Left cardiac atrium (tissue), 4 donors: ENCODE measurements at places on chromosomes 1 and 21. TPM values are rescaled to one million over a fixed set of nuclear protein-coding genes. Genes with fewer than 3 reads are reported as not detected.

Gene LDLRAD1
- not detected for total RNA-seq

Gene RGS4
- 5.1 TPM for total RNA-seq

Gene SLAMF9
- total RNA-seq: not detected

Gene GRIK1
- not detected for total RNA-seq

Gene TTC22
- total RNA-seq: 0.47 TPM

Gene FCER1A
- 0.94 TPM for total RNA-seq

Gene CHD5
- 0.39 TPM for total RNA-seq

Gene EIF2D
- 27.8 TPM for total RNA-seq

Gene NEGR1
- 22.4 TPM for total RNA-seq

Gene RHEX
- 1.8 TPM for total RNA-seq

Gene IL19
- total RNA-seq: not detected

Gene S100A14
- total RNA-seq: 1.8 TPM

DNA sequence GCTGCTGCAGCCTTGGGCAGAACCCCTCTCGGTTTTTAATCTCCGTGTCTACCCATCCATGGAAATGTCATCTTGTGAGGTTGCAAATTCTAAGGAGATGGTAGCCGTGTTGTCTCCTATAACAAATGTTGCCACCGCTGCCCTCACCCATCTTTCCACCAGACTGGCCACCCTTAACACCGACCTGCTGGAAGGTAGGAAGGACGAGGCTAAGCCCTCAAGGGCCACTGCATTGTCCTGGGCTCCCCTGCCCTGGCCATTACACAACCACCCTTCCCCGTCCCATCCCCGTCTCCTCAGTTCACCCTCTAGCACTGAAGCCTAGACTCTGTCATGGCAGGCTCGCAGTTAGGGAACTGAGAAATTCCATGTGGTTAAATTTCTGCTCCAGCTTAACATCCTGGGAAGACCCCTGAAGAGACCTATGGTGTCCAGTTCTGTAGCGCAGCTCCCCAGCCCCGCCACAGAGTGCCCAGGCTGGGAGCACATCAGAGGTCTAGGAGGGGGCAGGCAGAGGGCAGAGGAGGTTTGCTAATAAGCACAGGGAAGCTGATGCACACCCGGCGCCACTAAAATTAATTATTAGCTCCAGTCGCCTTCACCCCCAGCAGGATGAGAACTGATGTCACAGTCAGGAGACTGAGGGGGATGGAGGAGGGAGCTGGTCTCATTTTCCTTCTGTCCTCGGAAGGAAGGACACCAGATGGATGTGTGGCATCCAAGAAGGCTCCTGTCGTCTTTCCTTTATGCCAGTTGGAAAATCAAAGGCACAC is 38.3 kb downstream of the STUM start:
- DNase-seq: no peak

GRCh38 chr1:156639601-156640101 is 2.3 kb upstream of the BCAN start:
- no peak for DNase-seq

DNA sequence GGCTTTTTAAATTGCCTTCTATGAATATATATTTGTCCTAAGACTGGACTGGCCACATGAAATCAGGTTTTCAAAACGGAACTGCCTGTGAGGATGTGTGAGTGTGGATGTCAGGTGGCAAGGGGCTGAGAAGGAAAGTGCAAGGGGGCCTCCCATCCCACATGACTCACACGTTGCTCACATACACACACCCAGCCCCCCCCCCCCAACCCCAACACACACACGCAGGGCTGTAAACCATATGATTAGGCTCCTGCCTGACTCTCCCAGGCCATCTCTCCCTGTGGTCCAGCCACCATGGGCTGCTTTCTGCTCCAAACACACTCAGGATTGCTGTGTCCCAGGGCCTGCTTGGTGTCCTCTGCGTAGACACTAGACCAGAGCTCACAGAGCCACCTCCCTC is 22.4 kb downstream of the DEGS1 start:
- no peak for DNase-seq

GRCh38 chr1:97781762-97782337 is 139.0 kb downstream of the DPYD start:
- DNase-seq: no peak

GRCh38 chr1:185239861-185240260 is 77.2 kb downstream of the IVNS1ABP start:
- no peak for DNase-seq

GRCh38 chr21:44511219-44511937 is 28.6 kb downstream of the KRTAP10-1 start:
- DNase-seq: no peak

- no peak for DNase-seq
Observed at GRCh38 chr1:199083680-199084079, 444.8 kb downstream of the PTPRC start.

DNA sequence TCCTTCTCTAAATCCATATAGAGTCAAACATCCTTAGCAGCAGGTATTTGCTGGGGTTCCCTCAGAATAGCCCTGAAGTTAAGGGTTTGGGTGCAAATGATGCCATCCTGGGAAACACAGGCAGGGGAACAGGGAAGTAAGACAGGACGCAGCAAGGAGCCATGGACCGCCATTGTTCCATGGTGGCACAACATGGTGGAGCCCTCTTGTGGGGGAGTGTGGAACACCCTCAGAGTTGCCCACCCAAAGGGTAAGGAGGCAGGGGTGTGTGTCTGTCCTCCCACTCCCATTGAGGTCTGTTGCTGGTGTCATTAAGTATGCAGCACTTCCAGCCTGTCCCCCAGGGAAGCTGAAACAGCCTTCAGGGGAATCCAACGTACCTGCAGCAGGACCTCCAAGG is 20.4 kb upstream of the RCAN1 start:
- no peak for DNase-seq

GRCh38 chr1:215022741-215023141 is 59.8 kb upstream of the KCNK2 start:
- DNase-seq: no peak

DNA sequence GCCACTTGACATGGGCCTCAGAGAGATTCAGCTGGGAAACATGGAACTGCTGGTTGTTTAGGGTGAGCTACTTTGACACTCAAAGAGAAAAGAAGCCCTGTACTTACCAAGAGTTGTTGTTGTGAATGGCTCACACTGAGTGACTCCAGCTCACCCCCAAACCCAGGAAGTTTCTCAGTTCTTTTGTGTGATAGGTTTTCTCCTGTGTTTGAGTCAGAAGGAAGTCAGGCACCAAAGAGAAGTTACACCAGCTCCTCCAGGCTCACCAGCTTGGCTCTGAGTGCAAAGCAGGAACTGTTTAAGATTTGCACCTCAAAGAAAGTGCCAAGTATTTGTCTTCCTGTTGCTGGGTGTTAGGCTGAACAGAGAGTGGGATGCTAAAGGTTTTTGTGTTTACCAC is 111.2 kb upstream of the PROX1 start:
- no peak for DNase-seq

- no peak for DNase-seq
Observed at GRCh38 chr1:181430015-181430885, 53.1 kb upstream of the CACNA1E start.

DNA sequence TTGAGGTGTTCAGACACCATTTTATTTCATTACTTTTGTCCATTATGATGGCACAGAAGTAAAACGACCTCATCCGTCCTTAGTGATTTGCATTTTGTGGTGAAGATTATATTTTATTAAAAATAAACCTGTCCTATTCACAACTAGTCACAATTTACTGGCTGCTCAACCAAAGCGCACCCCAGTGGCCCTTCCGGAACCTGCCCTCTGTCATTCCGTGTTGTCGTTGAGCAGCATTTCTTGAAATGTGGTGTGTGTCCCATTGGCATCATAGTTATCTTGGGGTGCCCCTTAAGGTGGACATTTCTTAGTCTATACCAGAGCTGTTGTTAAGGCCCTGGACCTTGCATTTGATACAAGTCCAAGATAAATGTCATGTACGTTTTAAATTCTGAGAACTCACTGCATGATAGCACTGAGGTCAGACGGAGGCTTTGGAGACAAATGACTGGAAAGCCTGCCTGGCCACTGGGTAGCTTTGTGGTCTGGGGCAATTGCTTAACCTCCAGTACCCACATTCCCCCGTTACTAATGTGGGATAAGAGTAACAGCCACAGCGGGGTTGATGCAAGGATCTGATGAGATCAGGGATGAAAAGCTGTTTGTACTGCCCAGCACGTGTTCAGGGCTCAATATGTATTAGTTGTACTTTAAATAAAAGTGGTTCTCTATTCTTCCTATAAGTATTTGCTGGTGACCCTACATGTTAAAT is 36.2 kb downstream of the BACH1 start:
- DNase-seq: no peak

- DNase-seq: peak; percentile 70
Observed at GRCh38 chr1:167454894-167455785, 63.2 kb downstream of the CD247 start.

- DNase-seq: no peak
Observed at GRCh38 chr1:230900984-230901383, 32.7 kb upstream of the C1orf198 start.

GRCh38 chr1:51878308-51878615 is 265 bp downstream of the NRDC start:
- DNase-seq: no peak

DNA sequence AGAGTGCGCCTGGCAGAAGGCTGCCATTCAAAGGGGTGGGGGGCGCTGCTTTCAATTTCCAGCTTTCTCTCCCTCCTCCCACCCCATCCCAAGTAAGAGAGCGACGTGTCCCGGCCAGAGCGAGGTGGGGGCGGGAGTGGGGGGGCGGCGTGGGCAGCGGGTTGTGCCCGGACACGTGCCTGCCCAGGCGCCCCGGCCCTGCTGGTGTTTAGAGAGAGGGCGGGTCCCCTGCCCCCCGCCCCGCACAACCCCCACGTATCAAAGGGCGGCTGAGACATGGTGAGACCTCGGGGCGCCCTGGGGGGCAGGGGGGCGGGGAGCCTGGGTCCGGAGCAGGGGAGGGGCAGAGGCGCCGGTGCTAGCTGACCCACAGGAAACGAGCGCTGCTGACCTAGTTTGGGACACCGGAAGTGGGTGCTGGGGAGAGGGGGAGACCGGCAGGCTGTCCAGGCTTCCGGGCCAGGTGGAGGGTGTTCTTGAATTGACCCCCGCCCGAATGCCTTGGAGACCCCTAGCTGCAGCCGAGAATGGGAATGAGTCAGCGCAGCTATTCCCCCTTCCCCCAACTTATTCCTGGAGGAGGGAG is 1.3 kb downstream of the ZBTB7B start:
- DNase-seq: peak; percentile 84

- no peak for DNase-seq
Observed at GRCh38 chr1:89667691-89668090, 34.8 kb downstream of the LRRC8C start.

DNA sequence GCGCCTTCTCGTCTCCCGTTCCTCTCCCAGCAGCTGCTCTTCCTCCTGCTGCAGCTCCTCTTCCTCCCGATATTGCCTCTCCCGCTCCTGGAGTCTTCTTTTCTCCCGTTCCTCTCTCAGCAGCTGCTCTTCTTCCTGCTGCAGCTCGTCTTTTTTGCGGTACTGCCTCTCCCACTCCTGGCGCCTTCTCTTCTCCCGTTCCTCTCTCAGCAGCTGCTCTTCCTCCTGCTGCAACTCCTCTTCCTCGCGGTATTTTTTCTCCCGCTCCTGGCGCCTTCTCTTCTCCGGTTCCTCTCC is 5.3 kb downstream of the TCHH start:
- DNase-seq: no peak

DNA sequence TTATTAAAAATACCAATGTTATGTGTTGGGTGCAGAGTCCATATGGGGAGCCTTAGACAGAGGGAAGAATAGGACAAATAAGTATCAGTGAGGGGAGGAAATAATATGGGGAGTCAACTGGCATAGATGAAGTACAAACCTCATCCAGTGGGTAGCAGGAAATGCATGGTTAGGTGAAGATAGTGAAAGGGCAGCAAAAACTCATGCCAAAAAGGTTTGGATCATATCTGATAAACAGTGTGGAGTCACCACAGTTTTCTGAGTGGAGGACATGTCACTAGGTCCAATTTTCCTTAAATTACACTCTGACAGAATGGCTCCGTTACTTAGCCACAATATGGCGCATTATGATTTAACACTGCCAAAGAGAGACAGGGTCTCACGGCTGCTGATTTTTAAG is 10.3 kb downstream of the DUSP23 start:
- DNase-seq: no peak

DNA sequence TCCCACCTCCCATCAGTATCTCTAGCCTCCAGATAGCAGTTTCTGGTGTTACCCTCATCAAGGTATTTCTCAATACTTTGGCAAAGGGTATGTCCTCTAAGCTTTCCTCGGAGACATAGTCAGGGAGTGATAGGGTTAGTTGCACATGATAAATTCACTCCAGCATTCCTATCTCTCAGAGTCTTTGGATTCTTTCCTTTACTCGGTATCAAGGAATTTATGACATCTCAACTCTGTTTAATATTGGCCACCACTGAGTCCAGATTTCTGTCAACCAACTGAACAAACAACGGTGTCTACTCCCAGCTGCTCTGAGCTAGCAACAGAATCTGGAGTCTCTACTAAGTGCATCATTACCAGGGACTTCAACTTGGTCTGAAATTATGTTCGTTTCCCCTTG is 233.4 kb downstream of the TM2D1 start:
- DNase-seq: no peak

GRCh38 chr1:230682274-230682673 is 31.6 kb downstream of the AGT start:
- no peak for DNase-seq

GRCh38 chr1:36585569-36586548 is 103.1 kb upstream of the CSF3R start:
- DNase-seq: no peak

- DNase-seq: no peak
Observed at GRCh38 chr1:45370575-45370974, 30.3 kb upstream of the MUTYH start.

GRCh38 chr1:9687874-9688582 is 36.5 kb downstream of the PIK3CD start:
- DNase-seq: peak; percentile 40

GRCh38 chr1:67748630-67749029 is 63.6 kb downstream of the GADD45A start:
- DNase-seq: no peak

DNA sequence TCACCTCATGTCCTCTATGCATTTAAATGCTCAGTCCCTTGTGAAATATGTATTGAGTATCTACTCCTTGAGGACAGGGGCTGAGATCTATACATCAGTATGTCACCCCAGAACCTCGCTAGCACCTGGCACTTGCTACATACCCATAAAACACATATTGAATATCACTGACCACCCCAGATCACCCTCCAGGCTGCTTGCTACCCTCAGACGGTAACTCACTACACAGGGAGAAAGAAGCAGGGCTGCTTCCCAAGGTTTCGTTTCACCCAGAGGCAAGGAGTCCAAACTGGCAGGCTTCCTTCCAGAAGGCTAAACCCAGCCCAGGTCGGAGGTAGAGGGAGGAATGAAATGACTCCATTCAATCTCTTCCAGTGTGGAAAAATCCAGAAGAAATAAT is 8.5 kb downstream of the INKA2 start:
- DNase-seq: no peak
